Gastroesophageal sphincter (tissue), 4 donors: ENCODE measurements at places on chromosomes 12 and 14.

DNA sequence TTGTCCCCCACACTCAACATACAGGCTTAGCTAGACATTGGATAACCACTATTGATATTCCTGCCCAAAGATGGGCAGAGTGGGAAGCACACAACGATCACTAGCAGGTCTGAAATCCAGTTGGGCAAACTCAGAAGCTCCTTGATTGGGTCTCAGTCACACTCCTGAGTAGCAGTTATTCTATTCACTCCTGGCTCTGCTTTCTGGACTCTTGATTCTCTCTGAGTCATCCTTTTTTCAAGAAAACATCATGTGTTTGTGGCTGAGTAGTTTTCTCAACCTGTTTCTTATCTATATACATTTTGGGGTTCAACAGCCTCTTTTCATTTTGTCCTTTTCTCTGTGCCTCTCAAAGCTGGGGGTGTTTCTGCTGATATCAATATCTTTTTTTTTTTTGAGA, 46.0 kb upstream of the MANSC4 start:
- H3K27me3 ChIP-seq, result no peaks in the 10 kb centered on the region
- H3K4me1 ChIP-seq, result no peaks in the 10 kb centered on the region
- H3K36me3 ChIP-seq, result no peaks in the 10 kb centered on the region
- no peak overlapping the region for H3K4me3 ChIP-seq
- no peak overlapping the region for H3K27ac ChIP-seq

DNA sequence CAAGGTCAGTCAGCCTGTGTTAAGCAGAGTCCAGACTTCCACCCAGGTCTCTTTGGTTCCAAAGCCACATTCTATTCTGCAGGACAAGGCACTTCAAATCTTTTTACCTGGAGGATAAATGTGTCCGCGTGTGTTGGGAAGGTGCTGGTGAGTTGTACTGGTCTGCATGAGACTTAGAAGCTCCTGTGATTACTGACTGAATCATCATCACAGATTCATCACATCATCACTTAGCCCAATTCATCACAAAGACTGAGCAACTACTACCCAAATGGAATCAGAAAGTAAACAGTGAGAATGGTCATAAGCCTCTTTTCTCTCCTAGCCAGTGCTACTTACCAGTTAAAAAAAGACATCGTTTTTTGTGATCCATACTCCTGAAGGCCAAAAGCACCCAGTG, 5.3 kb downstream of the SLC15A5 start:
- H3K27me3 ChIP-seq, result no peaks in the 10 kb centered on the region
- no peak overlapping the region for H3K4me3 ChIP-seq
- no peak overlapping the region for H3K27ac ChIP-seq
- no peaks in the 10 kb centered on the region for H3K4me1 ChIP-seq
- no peaks in the 10 kb centered on the region for H3K36me3 ChIP-seq

DNA sequence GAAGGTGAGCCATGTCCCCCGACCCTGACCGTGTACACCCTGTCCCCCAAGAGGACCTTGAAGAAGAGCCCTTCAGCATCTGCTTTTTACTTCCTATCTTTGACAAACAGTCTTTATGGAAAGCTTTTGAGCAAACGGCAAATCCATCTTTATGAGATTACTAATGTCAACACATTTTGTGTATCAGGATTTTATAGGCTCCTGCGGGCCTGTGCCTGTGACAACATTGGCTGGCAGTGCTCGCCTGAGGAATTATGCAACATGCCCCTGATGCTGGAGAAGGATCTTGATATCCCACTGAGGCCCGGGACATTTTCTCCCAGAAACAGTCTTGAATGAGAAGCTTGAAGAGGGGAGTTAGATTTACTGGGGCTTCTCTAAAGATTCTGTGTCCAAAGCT, 416.5 kb downstream of the NRXN3 start:
- ATAC-seq, result no peak
- H3K4me1 ChIP-seq, result no peaks in the 10 kb centered on the region
- no peak overlapping the region for H3K4me3 ChIP-seq
- H3K27me3 ChIP-seq, result no peaks in the 10 kb centered on the region
- H3K36me3 ChIP-seq, result no peaks in the 10 kb centered on the region
- no peak overlapping the region for H3K27ac ChIP-seq

GRCh38 chr12:52205612-52206303, 13.9 kb upstream of the KRT80 start:
- H3K36me3 ChIP-seq, result no peaks in the 10 kb centered on the region
- peaks cover 6% of the 10 kb centered on the region for H3K27me3 ChIP-seq
- no peak overlapping the region for H3K27ac ChIP-seq
- H3K4me1 ChIP-seq, result peaks cover 10% of the 10 kb centered on the region
- no peak overlapping the region for H3K4me3 ChIP-seq

GRCh38 chr12:95102916-95103671, 29.7 kb upstream of the NR2C1 start:
- H3K36me3 ChIP-seq, result peaks cover 48% of the 10 kb centered on the region
- no peak for ATAC-seq
- H3K4me1 ChIP-seq, result peaks cover 21% of the 10 kb centered on the region
- H3K27ac ChIP-seq, result no peak overlapping the region
- H3K4me3 ChIP-seq, result no peak overlapping the region

- no peak for ATAC-seq
- H3K4me1 ChIP-seq, result no peaks in the 10 kb centered on the region
- no peak overlapping the region for H3K27ac ChIP-seq
- no peaks in the 10 kb centered on the region for H3K36me3 ChIP-seq
- H3K4me3 ChIP-seq, result no peak overlapping the region
Measured at GRCh38 chr12:102896067-102896466, 21.0 kb downstream of the PAH start.
